Chondrocyte (in vitro differentiated cells): ENCODE measurements at places on chromosomes 4 and X.

- H3K4me1 ChIP-seq: peaks cover 79% of the 10 kb centered on the region
- H3K27me3 ChIP-seq: no peaks in the 10 kb centered on the region
- peak overlapping the region; percentile 41 for H3K4me3 ChIP-seq
- no peak for DNase-seq
- H3K36me3 ChIP-seq: peaks cover 2% of the 10 kb centered on the region
Observed at GRCh38 chrX:154046031-154046781, 26.5 kb upstream of the IRAK1 start.

DNA sequence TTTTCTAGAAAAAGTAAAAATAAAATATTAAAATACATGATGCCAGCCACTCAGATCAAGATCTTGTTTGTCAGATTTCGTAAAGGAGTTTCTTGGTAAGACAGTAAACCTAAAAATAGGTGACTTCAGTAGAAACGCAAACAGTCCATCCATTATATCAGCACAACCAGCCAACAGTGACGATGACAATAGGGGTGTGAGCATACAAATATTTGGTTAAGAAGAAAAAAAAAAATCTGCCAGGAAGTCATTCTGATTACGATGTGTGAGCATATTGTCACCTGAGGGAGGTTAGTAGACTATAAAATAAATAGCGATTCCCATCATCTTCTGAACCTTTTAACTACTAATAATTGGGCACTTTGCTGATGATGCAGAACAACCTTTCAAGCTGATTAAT lies 37.6 kb downstream of the SLC7A11 start:
- no peaks in the 10 kb centered on the region for H3K27me3 ChIP-seq
- peaks cover 3% of the 10 kb centered on the region for H3K36me3 ChIP-seq
- no peak overlapping the region for H3K4me3 ChIP-seq

GRCh38 chr4:76449833-76450232 lies 14.8 kb downstream of the SHROOM3 start:
- no peak overlapping the region for H3K4me3 ChIP-seq
- no peak for DNase-seq
- peaks cover 51% of the 10 kb centered on the region for H3K4me1 ChIP-seq
- no peaks in the 10 kb centered on the region for H3K36me3 ChIP-seq

DNA sequence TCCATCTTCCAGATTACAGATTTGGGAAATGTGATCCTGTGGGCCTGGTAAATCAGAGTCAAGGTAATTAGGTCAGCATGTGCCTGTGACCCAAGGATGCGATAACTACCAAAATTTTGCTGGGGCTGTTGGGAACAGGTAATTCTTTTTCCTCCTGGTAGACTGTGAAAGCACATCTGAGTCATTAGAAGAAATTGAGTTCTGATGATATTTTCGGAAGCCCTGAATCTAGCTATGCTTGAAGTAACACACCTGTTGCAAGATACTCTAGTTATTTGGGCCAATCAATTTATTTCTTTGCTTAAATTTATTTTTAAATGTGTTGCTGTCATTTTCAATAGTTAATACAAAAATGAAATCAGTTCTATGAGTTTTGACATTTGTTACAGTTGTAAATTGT lies 903.6 kb downstream of the RPA4 start:
- no peaks in the 10 kb centered on the region for H3K27me3 ChIP-seq
- no peaks in the 10 kb centered on the region for H3K36me3 ChIP-seq
- DNase-seq: no peak
- no peaks in the 10 kb centered on the region for H3K4me1 ChIP-seq
- H3K4me3 ChIP-seq: no peak overlapping the region
